ENCODE measurements at places on chromosomes 4 and X.

DNA sequence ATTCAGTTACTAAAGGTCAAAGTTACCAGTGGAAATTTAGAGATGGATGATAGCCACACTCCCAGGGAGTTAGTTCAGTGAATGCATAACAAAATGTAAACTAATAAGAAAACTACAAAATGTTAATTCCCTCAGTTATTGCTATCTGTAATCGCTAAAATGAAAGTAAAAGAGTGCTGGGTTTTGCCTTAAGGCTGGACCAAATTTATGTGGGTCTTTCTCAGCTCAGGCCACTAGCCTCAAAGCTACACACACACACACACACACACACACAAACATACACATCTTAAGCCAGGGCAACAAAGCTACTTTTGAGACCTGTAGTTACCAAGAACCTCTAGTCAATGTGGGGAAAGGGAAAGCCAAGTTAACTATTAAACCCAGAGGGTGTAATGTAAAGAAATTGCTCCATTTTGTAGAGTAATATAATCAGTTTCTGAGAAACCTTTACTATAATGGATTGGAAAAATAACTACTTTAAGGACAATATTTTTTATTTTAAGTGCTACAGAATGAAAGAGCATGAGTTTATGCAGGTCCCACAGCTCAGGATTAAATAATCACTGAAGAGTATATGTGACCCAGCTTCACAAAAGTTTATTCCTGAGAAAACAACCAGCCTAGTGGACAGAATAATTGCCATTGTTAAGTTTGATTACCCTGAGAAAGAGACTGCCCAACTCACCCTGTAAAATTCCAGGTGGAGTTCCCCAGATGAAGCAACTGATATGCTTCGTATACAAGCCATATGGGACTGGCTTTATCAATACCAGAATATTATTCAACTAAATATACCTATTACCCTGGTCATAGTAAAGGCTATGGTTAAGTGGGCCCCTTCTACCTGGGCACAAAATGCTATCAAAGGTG lies 8.9 kb upstream of the UGT2A3 start:
- no peak for DNase-seq

- no peak for DNase-seq
These were observed 4.7 kb downstream of the GLRB start for GRCh38 chr4:157080605-157081004.

DNA sequence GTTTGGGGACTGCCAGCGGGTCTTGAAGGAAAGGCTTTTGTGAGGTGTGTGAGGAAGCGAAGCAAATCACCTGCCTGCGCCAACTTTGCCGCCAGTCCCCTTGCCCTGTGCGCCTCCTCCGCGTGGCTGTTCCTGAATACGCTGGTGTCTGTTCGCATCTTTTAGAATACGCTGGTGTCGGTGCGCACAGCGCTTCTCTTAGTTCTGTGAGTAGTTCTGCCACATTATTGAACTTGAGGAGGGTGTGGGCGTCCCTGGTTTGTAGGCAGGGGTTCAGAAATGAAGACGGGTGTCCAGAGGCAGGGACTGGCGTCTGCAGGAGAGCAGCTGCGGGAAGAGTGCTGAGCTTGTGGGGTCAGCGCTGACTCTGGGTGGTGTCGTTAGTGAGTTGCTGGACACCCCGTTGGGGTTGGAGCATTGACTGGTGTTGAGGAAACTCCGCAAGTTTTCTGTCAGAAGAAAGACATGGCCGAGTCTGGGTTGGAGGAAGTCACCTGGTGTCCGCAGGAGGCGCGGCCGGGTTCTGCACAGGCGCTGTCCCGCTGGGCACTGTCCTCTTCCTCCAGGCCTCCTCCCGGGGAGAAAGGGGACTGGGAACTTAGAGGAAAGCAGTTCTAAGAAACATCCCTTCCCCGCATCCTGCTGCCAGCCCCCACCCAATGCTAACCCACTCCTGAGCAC lies 930 bp downstream of the ZNF718 start:
- no peak for DNase-seq

- DNase-seq = no peak
These were observed 8.4 kb downstream of the FBXO8 start for GRCh38 chr4:174275101-174275500.

GRCh38 chr4:4779486-4779885 lies 80.0 kb upstream of the MSX1 start:
- no peak for DNase-seq

DNA sequence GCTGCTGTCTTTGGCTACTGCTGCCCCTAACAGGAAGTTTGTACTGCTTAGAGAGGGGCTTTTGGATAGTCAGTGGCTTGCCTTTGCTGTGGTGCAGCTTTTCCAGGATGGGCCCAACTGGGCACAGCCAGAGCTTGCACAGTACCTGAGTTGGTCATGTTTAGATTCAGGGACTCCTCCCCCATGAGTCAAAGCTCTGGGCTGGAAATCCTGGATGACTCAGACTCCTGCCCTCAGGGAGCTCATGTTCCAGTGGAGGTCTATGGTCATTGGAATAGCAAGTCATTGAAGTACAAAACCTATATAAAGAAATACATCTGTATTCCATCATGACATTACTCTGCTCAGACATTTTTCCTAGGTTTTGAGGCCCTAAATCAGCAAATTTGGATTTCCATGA lies 66.7 kb upstream of the PJA1 start:
- no peak for DNase-seq

- DNase-seq = no peak
These were observed 28.2 kb downstream of the CENPU start for GRCh38 chr4:184705692-184706091.

- DNase-seq = no peak
These were observed 19.9 kb upstream of the TMEM255A start for GRCh38 chrX:120331116-120331515.

- DNase-seq = no peak
These were observed 3.5 kb downstream of the ADH6 start for GRCh38 chr4:99215521-99215920.

DNA sequence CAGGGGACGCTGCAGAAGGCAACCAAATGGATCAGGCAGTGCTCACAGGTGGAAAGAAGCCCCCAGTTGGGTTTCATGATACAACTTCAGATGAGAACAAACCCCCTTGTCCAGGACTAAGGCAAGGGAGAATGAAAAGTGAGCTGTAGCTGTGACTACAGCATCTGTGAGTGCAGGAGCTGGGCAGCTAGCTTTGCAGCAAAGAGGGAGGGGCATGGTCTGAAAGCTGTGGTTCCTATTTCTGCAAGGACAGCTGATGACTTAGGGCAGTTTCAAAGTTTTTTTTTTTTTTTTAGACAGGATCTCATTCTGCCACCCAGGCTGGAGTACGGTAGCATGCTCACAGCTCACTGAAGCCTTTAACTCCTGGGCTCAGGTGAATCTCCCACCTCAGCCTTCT lies 1317.4 kb upstream of the DIAPH2 start:
- no peak for DNase-seq

- DNase-seq = no peak
These were observed 56.7 kb downstream of the SPINK2 start for GRCh38 chr4:56764775-56765174.

GRCh38 chr4:33625748-33626147 lies 2618.6 kb downstream of the ARAP2 start:
- DNase-seq = no peak

DNA sequence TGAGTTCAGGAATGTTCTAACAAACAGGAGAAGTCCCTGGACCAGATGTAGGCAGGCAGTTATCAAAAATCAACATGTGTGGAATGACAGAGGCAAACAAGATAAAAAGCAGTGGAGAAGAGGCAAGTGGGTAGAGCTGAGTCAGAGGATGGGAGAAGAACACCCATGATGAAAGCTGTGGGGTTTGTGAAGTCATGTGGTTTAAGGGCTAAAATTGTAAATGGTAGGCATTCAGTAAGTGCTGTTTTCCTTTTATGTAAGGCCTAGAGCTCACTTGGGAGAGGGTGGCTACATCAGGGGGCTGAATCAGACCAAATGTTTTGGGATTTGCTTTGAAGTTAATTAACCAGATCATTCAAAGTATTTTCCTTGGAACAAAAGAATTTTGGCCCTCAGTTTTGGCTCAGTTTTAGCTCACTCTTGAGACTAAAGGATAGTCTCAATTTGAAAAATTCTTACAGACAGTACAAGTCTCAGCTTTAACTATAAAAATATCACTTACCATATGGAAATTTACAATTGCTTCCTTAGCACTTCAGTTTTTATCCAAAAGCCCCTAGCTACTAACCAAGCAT lies 114.5 kb upstream of the PCDH7 start:
- DNase-seq = no peak

DNA sequence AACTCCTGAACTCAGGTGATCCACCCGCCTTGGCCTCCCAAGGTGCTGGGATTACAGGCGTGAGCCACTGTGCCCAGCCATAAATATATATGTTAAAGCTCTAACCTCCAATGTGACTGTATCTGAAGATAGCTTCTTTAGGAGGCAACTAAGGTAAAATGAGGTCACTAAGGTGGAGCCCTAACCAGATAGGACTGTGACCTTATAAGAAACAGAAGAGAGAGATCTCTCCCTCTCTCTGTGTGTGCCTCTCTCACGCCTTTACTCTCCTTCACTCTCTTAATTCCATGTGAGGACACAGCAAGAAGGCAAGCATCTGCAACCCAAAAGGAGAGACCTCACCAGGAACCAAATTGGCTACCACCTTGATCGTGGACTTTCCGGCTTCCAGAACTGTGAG lies 926 bp upstream of the MAGIX start:
- no peak for DNase-seq

- DNase-seq = no peak
These were observed 100.5 kb downstream of the PRDM5 start for GRCh38 chr4:120821977-120822376.

GRCh38 chr4:125703443-125703842 lies 388.7 kb downstream of the FAT4 start:
- DNase-seq = no peak

- DNase-seq = no peak
These were observed 3.2 kb upstream of the ASMTL start for GRCh38 chrX:1455948-1456280.

DNA sequence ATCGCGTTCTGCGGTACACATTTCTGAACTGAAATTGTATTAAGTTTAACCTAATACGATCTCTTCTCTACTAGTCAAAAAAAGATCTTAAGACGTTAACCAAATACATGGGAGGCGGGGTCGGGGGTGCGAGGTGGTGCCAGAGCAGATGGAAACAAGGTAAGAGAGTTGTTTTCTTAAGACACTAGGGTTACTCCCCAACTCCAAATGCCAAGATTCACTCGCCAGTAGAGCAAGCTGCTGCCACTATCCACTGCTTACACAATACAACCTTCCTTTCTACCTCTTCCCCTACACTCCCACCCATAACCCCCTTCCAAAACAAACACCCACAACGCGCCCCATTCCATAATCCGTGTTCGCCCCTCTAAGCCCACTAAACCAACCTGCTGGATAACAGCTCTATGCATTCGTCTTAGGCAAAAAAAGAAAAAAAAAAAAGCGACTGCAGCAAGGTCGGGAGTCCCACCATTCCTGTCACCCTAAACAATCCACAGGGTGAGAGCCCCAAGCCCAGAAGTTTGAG lies 1.3 kb downstream of the LCORL start:
- DNase-seq = no peak

GRCh38 chr4:35461931-35462659 lies 782.2 kb downstream of the ARAP2 start:
- DNase-seq = no peak

GRCh38 chr4:143488687-143489086 lies 24.8 kb upstream of the SMARCA5 start:
- no peak for DNase-seq

DNA sequence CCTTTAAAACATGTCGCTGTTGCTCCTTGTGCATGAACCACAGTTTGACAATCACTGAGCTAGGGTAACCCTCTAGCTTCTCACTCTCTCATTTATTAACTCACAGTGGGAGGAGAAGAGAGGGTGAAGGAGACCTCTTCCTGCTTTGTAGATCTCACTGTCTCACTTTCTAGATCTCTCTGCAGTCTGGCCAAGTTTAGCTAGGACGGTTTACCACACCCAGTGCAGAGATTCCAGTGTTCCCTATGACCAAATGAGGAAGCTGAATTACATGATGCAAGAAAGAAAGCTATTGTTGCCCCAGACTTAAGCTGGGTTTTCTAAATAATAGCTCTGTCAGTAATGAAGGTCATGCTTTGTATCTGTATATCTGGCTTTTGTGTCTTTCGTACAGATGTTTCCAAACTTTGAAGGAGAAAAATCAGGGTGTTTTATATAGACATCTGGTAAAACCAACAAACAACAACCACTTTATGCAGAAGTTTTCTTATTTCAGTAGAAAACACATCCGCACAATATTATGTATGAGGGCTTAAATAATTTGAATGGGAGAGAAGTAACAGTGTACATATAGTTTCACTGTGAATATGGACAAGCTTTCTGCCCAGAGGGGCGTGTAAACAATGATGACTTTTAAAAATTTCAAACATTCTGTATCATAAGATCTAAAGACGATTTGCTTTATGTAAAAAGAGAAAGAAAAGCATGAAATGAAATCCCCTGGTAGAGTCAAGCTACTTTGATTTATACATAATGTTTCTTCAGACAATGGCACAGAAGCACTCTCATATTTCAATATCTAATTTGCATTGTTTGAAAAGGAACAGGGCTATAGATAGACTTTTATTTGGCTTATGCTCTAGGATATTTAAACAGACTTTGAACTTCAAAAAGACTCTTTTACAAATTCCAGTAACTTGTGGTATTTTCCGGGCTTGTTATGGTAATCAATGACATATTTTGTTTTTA lies 582.3 kb downstream of the FSTL5 start:
- DNase-seq = no peak

GRCh38 chr4:1092026-1092982 lies 21.1 kb downstream of the RNF212 start:
- DNase-seq = no peak

DNA sequence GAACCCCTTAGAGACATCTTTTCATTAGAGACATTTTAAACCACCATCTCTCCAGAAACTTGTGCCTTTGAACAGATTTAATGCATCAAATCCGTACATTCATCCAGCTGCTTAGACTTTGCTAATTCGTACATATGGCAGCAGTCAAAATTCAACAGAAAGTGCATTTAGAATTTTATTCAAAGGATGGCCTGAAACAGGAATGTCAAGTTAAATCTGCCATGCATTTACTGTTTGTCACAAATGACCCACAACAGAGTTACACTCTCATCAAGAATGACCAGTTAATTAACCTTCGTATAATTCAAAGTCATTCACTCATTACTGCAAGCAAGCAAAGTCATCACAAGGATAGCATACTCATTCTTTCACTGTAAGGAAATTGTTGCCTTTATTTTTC lies 284.3 kb downstream of the SLC7A11 start:
- no peak for DNase-seq

GRCh38 chrX:115966920-115967319 lies 203.6 kb upstream of the AGTR2 start:
- DNase-seq = no peak

DNA sequence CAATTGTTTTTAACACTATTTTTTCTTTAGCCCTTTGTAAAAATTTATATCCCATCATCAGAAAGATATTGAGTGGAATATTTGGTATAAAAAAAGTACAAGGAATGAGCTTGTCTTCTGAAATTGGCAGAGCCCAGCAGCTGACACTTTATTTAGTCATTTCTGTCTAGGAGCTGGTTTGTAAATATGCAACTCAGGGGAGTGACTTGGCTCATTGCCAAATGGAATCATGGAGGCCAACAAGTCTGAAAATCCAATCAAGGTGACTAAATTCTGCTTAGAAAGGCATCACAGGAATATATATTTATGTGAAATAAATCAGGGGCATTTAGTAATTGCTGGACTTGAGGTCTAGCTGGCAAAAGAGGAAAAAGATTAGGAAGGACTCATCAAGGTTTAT lies 74.4 kb downstream of the OTC start:
- no peak for DNase-seq

GRCh38 chr4:119131164-119131563 lies 4.5 kb upstream of the MYOZ2 start:
- no peak for DNase-seq

GRCh38 chrX:96183391-96183790 lies 501.3 kb upstream of the DIAPH2 start:
- no peak for DNase-seq

All from effector memory CD4-positive, alpha-beta T cell (primary cell).